ENCODE measurements at places on chromosomes 16 and 17.

DNA sequence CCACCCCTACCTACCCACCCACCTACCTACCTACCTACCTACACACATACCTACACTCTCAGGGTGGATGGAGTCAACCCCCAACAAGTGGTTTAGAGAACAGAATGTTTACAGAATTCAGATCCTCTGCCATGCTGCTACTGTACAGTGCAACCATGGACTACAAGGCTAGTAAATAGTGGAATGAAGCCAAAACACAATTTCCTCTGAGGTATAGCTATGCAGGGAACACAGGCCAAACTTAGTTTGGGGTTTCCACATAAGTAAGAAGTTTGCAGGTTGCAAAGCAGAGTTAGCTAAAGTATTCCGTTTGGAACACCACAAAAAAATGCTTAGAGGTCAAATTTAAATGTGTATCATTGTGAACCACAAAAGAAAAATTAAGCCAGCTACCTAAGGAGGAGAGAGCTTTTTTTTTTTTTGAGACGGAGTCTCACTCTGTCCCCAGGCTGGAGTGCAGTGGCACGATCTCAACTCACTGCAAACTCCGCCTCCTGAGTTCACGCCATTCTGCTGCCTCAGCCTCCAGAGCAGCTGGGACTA lies 2.7 kb upstream of the AP1G1 start:
- DNase-seq: no peak

- DNase-seq: no peak
Observed at GRCh38 chr16:83100679-83101078, 473.9 kb downstream of the CDH13 start.

GRCh38 chr16:23527961-23528643 lies 17.8 kb upstream of the GGA2 start:
- DNase-seq: no peak

DNA sequence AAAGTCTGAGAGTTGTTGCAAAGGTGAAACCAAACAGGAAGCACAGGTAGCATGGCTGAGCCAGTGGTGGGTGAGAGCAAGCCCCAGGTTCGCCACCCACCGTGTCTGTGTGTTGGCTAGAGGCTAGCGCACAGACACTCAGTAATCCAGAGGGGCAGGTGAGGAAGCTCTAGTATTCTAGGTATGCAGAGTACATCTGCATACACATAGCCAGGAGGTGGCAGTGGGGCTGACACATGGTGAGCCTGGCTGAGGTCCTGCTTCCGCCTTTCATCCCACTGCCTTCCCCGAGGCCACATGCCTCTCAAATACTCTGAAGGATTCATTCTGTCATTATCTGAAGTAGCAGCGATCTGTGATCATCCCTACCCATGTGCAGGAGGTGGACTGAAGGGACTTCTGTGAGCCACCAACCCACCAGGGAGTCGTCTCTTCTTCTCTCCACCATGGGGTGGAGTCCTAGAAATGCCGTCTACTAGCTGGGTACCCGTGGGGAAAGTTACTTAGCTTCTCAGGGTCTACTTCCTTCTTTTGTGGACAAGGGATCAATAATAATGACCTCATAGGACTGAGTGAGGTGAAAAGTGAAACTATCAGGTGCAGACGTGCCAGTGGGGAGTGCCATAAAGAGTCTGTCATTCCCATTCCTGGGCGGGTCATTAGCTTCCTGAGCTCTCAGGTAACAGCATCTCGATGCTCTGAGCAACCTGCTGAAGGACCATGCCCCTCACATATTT lies 36.0 kb upstream of the ICAM2 start:
- no peak for DNase-seq

DNA sequence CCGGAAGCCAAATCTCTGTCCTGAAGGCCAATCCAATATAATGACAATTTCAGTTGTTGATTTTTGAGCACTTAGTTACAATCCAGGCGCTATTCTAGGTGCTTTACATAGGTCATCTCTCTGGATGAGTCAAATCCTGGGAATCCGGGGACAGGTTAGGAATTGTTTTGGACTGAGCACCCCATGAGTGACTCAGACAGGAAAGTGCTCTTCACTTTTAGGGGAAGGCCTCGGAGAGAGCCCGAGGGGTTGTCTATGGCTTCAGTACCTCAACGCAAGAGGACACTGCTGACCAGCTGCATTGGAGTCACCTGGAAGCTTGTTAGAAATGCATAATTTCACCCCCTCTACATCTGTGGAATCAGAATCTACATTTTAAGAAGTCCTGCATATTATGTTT lies 108.8 kb downstream of the IRX5 start:
- DNase-seq: no peak

DNA sequence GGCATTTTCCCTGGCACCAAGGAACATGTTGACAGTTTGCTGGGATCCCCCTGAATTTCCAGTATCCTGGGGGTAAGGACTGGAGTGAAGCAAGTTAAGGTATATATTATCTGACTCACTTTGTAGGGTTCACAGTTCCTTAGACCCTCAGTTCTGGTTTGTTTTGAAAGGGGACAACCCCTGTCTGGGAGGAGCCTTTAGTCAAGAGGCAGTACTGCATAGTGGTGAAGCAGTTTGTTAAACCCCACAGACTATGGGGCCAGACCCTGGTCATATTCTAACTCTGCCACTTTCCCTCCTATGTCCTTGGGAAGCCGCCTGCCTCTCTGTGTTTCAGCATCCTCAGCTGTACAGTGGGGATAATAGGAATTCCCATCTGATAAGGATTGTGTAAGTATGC lies 145.5 kb upstream of the ZFHX3 start:
- DNase-seq: no peak

DNA sequence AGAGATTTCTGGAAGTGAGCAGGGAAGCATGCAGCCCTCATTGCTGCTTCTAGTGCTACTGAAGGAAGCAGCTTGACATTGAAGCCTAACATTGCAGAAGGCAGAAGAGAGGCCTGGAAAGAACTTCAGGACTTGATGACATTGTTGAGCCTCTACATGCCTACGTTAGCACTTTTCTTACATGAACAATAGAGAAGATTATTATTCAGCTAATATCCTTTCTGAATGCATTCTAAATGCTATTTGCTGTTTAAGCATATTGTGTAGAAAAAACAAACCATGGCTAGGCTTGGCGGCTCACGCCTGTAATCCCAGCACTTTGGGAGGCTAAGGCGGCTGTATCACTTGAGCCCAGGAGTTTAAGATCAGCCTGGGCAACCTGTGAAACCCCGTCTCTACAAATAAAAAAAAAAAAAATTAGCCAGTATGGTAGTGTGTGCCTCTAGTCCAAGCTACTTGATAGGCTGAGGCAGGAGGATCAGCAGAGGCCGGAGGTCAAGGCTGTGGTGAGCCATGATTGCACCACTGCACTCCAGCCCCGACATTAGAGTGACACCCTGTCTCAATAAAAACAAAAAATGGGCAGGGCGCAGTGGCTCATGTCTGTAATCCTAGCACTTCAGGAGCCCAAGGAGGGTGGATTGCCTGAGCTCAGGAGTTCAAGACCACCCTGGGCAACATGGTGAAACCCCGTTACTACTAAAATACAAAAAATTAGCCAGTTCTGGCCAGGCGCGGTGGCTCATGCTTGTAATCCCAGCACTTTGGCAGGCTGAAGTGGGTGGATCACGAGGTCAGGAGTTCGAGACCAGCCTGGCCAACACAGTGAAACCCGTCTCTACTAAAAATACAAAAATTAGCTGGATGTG lies 2.2 kb upstream of the AURKB start:
- no peak for DNase-seq

GRCh38 chr17:43042025-43042628 lies 17.1 kb downstream of the RND2 start:
- DNase-seq: no peak

- no peak for DNase-seq
Observed at GRCh38 chr16:85372627-85373372, 240.3 kb upstream of the GSE1 start.

GRCh38 chr17:79192503-79193351 lies 118.1 kb downstream of the ENGASE start:
- DNase-seq: peak; percentile 3

GRCh38 chr17:17067257-17067656 lies 25.0 kb downstream of the MPRIP start:
- DNase-seq: no peak

GRCh38 chr17:12047681-12048376 lies 27.2 kb downstream of the MAP2K4 start:
- DNase-seq: no peak

DNA sequence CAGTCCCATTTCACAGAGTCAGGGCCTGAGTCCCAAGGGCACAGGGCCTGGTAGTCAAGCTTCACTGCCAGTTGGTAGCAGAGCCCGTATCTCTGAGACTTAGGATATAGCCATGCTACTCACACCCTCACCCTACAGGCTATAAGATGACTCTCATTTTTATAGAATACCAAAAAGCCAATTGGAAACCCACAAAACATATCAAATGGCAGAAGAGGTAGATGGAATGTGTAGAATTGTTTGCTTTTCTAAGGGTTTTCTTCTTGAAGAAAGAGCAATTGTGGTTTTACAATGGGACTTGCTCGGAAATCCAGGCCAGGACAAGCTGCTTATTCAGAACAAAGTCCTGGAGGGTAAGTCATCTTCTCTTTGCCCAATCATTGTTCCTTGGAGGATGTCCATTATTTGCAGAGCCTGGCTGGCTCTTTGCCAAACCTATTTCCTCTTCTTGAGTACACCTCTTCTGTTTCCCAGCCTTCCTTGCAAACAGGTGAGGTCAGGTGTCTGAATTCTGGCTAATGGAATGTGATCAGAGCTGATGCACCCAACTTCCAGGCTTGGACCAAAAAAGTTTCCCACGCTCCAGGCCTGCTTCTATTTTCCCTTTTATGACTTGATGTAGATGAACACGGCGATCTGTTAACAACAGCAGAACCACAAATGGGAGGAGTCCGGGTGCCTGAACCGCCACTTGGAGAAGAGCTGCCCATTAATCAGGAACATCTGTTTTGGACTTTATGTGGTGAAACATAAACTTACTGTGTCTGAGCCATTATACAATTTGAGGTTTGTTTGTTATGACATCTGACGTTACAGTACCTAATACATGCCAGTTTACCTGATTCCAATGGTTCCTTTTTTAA lies 16.9 kb upstream of the CCL22 start:
- DNase-seq: no peak

DNA sequence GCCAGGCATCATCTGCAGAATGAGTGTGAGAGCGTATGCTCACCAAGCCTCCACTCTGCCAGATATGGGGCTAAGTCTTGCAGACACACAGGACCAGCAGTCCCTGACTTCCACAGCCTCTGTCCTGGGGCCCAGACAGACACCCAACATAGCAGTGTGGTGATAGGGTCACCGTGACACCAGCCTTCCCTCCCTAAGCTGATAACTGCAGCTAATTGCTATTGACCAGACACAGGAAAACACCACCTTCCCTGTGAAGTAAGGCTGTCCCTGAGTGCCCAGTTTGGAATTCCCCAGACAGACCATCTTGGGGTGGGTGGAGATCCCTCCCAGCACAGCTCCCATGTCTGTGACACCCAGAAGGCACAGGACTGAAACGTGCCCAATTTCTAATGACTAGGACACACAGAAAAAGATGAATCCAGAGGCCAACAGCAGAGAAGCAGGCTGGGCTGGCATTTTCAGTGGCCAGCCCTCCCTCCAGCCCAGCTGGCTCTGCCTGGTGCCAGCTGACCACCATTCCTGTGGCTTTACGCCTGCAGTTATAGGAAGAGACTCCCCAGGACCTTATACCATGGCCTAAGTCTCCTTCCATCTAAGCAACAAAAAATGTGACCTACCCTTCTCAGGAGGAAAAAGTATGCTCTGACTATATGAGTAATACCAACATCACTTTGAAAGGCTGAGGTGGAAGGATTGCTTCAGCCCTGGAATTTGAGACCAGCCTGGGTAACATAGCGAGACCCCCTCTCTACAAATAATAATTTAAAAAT lies 30.3 kb downstream of the ATPAF2 start:
- no peak for DNase-seq

DNA sequence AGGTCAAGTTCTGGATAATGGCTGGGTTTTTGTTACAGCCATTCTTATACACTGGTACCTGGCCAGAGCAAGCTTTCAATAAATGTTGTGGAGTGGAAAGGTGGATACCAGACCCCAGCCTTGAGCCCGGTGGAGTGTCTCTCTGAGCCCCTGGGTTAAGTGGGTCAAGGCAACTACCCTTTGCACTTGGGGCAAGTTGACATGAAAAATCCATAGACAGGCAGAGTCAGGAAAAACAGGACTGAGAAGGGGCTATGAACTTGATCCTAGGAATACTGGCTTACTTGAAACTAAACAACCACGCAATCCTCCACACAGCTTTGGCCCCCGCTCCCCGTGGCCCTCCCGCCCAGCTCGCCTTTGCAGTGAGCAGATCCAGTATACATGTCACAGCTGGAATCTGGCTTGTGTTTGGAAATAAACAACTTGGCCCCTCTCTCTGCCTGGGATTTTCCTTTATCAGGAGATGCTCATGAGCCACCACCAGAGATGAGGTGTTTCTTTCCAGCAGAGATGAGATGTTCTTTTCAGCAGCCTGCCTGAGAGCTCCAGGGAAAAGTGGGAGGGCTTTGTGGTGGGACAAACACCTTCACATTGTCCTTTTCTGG lies 65.9 kb downstream of the KSR1 start:
- no peak for DNase-seq

DNA sequence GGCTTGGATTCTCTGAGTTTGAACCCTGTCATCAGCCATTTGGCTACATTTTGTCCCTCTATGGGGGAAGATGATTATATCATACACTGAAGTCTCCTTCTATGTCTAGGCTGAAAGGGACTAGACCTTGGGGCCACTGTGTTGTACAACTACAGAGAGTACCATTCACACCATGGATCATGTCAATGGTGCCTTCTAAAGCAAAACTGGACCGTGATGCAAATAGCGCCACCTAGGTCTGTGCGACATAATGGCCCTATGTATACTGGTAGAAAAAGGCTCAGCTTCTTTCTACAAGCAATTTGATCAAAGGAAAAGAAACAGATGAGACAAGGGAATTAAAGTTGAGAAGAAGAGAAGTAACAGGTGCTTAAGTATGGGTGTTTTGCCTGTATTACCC lies 100.7 kb downstream of the LYRM1 start:
- DNase-seq: no peak

Data from thymus (tissue), 14 donors.